GM12864 (cell line): ENCODE measurements at places on chromosomes 12 and 14.

GRCh38 chr14:65349100-65349499 lies 63.4 kb upstream of the FUT8 start:
- no peak for DNase-seq

- no peak for DNase-seq
These were observed 8.0 kb downstream of the KMT2D start for GRCh38 chr12:49052451-49053208.

- DNase-seq, result no peak
These were observed 27.7 kb upstream of the MYL2 start for GRCh38 chr12:110948041-110948440.

DNA sequence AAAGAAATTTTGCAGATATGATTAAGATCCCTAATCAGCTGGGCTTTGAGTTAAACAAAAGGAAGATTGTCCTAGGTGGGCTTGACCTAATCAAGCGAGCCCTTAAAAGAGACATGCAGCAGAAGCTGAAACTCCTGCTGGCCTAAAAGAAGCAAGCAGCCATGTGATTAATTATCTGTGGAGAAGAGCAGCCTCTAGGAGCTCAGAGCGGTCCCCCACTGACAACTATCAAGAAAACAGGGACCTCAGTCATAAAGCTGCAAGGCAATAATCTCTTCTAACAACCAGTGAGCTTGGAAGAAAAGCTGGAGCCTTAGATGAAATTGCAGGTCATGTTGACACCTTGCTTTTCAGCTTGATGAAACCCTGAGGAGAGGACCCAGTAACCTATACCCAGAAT lies 288.9 kb upstream of the CLEC14A start:
- no peak for DNase-seq

DNA sequence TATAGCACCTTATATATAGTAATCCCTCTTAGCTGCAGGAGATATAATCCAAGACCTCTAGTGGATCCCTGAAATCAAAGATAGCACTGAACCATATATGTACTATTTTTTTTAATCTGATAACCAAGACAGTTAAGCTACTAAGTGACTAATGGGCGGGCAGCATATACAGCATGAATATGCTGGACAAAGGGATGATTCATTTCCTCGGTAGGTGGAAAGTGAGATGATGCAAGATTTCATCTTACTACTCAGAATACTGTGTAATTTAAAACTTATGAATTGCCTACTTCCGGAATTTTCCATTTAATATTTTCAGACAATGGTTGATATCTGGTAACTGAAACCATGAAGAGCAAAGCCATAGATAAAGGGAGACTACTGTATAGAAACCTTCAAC lies 36.2 kb downstream of the PRMT8 start:
- DNase-seq, result no peak

- DNase-seq, result no peak
These were observed 11.0 kb downstream of the TPH2 start for GRCh38 chr12:71949646-71950045.

DNA sequence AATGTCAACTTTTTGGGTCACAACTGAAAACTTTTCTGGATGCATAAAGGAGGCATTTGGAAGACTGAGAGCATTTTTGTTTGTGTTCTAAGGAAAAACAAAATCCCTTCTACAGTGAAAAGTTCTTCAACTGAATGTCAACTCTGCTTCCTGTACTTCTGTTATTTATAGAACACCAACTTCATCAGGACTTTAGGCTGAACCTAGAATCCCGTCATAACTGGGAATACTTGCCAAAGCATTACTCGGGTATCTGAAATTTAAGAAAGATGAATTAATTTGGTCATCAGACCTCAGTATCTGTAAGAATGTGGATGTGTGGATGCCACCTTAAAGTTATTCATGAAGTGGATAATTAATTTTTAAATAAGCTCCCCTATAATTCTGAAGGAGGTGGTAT lies 73.2 kb downstream of the FERMT2 start:
- no peak for DNase-seq

GRCh38 chr14:81172353-81172752 lies 48.4 kb downstream of the GTF2A1 start:
- no peak for DNase-seq

DNA sequence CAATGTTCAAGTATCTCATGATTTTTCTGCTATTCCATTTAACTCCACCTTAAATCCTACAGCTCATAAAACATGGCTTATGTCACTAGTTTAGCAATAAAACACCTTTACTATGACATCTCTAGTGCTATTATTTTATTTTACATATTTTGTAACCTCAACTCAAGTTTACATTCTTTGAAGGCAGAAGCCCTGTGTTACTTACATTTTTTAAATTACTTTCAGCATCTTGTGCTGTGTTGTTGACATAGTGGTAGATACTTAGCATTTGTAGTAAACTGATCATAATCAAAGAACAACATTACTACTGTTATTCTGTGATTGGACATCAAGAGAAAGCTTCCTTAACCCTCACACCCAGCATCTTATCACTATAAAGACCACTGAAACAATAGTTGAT lies 216.1 kb downstream of the BMP4 start:
- no peak for DNase-seq

DNA sequence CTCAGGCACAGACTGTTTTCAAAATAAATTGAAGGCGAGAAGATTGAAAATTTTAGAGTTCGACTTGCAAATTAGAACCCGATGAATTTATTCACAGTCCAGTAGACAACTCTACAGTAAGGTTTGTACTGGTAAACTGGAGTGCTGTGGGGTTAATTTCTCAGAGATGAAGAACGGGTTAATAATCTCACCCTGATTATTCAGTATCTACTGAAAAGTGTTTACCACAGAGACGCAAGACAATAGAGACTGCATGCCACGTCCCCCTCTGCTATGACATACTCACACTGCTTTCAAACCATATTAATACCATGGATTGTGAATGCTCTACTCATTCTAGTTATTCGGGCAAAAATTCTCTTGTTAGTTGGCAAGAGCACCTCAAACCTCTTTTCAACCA lies 36.1 kb downstream of the CFL2 start:
- no peak for DNase-seq

- DNase-seq, result no peak
These were observed 592.9 kb upstream of the FBXO33 start for GRCh38 chr14:40025101-40025500.
